ENCODE measurements at places on chromosomes 4 and X.

DNA sequence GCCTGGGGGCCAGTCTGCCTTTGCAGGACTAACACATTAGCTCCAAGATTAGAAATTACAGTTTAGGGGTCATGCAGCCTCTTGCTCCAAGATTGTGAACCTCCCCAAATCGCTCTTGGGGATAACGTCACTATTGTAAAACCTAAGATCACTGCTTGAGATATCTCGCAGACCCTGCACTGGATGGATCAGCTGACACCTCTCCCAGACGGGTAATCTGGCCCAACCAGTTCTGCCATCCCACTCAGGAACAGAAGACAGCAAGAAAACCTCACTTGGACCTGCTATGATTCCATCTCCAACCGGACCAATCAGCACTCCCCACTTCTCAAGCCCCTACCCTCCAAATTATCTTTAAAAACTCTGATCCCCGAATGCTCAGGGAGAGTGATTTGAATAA is 431.2 kb downstream of the GPM6A start:
- no peak for DNase-seq

- no peak for DNase-seq
Measured at GRCh38 chr4:163419074-163419473, 54.5 kb downstream of the TKTL2 start.

DNA sequence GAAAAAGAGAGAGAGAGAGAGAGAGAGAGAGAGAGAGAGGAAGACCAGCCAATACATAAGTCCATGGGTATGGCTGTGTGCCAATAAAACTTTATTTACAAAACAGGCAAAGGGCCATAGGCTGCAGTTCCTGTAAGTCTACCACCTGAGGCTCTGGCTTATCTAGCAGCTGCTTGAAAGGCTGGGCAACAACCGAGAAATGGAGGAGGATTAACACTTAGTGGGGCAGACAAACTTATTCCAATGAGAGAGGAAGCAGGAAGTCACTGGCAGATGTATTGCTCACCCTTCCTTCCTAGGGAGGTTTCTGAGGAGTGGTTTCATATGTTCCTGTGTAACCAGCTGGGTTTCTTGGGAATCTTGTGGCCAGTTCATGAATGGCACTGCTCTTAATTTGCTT is 4.7 kb upstream of the GPR143 start:
- no peak for DNase-seq

DNA sequence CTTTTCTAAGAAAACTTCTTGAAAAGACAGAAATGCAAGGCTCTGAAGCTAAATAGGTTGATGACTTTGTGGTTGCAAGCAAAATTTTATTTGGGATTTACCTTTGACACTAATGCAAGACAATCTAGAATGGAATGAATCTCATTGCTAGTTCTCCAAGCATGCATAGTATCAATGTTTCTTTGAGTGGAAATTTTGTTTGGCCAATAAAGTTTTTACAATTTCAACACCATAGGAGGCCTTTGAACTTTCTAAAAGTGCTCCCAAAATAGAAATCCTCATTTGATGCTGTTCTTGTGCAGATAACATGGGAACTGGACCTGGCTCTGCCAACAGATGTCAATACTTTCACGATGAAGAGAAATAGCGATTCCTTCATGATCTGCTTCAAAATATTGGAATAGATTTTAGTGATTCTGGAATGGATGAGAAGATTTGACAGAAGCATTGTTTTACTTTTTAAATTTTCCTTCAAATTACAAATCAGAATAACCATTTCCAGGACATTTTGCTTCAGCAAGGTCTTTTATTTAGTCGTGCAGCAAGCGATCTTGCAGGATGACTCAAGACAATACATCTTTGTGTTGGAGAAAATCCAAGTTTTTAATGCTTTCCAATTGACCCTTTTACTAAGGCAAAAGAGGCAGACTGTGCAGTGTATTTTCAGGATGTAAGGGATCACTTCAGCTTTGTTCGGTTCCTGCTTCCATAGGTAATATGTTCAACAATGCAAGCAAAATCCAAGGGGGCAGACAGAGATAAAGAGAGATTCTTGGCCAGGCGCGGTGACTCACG is 51.7 kb upstream of the OTUD4 start:
- no peak for DNase-seq

DNA sequence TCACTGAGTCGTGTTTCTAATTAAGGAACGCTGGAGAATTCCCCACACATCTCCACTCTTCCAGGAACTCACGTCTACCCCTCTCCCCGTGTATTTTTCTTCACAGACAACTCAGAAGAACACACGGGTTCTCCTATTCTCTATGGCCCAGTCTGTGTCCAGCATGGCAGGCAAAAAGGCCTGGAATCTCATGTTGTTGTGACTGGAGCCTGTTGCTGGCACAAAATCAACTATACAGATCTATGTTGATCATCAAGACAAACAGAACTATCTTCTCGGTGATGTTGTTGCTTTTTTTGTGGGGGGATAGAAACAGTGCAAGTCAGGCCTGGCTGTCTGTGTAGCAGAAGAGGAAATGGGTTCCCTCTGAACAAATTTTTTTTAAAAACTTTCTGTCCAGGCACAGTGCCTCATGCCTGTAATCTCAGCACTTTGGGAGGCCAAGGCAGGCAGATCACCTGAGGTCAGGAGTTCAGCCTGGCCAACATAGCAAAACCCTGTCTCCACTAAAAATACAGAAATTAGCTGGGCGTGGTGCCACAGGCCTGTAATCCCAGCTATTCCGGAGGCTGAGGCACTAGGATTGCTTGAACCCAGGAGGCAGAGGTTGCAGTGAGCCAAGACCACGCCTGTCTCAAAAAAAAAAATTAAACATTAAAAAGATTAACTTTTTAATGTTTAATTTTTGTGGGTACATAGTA is 50.5 kb upstream of the CBR4 start:
- DNase-seq, result peak; percentile 81
